KG1 (cell line): ENCODE measurements at places on chromosomes 1 and 21.

- no peak for DNase-seq
Measured at GRCh38 chr1:40314721-40315238, 2.3 kb downstream of the COL9A2 start.

- no peak for DNase-seq
Measured at GRCh38 chr1:11978301-11978700, 1.9 kb upstream of the MFN2 start.

DNA sequence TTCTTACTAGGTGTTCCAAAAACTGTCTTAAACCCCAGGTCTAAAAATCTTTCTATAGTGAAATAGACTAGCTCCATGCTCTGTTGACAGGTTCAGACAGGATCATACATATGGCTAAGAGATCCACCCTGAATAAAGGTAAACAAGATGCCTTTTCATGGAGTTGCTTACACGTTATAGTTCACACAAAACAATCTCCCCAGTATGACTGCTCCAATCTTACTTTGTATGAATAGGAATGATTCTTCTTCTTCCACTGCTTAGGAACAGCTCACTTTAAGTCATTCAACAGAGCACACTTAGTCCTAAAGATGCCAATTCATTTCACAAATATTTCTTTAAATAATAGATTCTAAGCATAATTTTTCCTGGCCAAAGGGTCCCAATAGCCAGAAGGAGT, 16.0 kb downstream of the ELK4 start:
- DNase-seq, result no peak

- DNase-seq, result no peak
Measured at GRCh38 chr1:159181328-159182024, 10.1 kb downstream of the CADM3 start.
